ENCODE measurements at places on chromosomes 7 and 10.

DNA sequence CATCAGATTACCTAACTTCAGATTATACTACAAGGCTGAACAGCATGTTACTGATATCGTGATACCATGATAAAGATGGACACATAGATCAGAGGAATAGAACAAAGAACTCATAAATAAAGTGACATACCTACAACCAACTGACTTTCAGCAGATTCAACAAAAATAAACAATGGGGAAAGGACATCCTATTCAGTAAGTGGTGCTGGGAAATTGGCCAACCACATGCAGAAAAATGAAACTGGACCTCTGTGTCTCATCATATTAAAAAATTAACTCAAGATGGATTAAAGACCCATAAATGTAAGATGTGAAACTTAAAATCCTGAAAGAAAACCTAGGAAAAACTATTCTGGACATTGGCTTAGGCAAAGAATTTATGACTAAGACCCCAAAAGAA, 158.6 kb downstream of the ZEB1 start:
- no peak for DNase-seq

GRCh38 chr7:30920021-30920583, 8.4 kb downstream of the AQP1 start:
- no peak for DNase-seq

DNA sequence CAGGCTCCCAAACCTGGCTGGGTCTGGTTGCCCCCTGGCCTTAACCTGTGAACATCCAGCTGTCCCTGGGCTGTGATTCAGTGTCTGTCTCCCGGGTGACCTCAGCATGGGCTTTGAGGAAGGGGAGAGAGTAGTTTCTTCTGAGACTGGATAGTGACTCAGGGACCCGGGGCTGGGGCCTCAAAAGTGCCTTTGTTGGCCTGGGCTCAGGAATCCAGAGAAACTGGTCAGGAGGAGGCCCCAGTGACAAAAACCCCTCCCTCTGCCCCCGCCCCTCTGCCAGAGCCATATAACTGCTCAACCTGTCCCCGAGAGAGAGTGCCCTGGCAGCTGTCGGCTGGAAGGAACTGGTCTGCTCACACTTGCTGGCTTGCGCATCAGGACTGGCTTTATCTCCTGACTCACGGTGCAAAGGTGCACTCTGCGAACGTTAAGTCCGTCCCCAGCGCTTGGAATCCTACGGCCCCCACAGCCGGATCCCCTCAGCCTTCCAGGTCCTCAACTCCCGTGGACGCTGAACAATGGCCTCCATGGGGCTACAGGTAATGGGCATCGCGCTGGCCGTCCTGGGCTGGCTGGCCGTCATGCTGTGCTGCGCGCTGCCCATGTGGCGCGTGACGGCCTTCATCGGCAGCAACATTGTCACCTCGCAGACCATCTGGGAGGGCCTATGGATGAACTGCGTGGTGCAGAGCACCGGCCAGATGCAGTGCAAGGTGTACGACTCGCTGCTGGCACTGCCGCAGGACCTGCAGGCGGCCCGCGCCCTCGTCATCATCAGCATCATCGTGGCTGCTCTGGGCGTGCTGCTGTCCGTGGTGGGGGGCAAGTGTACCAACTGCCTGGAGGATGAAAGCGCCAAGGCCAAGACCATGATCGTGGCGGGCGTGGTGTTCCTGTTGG, at the start of gene CLDN4:
Gene CLDN4 (plus strand): TSS at position 316 of the 903 bp plus-strand sequence. CDS start 206 bp downstream, at position 522.
- no peak for DNase-seq

- DNase-seq, result no peak
Observed at GRCh38 chr7:98755138-98755898, 114.5 kb downstream of the TMEM130 start.

- no peak for DNase-seq
Observed at GRCh38 chr7:36129048-36129534, 24.0 kb upstream of the EEPD1 start.

DNA sequence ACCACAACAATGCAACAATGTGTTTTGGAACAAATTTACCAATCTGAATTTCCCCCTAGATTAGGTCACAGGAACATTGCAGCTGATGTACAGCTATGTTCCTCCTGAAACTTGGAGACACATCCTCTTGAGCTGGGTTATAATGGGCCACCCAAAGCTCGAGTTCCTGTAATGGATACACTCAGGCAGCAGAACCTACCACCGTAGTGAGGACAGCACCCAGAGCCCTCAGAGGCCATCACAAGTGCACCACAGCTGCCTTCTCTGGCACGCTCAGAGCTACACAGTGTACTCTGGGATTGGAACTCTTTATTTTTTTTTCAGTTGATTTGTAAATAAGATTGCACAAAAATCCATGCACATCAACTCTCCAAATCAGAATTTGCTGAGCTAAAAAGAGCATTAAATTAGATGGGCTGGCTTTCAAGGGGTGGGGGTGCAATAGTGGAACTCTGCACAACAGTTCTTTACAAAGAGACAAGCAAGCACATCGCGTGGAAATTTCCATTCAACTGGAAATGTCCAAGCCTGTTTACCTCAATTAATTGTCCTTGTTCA, 56.7 kb downstream of the EGFR start:
- DNase-seq, result no peak

- no peak for DNase-seq
Observed at GRCh38 chr7:106568680-106569499, 92.1 kb downstream of the CCDC71L start.

GRCh38 chr7:122919643-122920181, 33.5 kb upstream of the CADPS2 start:
- DNase-seq, result no peak

GRCh38 chr10:75959209-75959608, 527.8 kb downstream of the LRMDA start:
- DNase-seq, result no peak

DNA sequence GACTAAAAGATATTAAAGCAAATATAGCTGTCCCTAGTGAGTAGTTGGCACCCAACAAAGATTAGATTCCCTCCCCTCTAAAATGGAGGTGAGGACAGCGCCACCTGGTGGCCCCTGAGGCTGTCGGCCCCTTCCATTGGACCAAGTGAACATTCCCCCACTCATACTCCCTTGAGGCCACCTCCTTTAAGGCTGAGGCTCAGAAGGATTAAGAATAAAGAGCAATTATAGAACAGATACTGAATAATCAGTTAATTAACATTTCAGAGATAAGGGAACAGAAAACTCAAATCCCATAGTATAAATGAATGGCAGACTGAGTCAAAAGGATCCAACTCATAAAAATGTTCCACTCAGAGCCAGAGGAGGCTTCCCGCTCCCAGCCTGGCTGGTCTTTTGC, 130.4 kb upstream of the GHITM start:
- no peak for DNase-seq

DNA sequence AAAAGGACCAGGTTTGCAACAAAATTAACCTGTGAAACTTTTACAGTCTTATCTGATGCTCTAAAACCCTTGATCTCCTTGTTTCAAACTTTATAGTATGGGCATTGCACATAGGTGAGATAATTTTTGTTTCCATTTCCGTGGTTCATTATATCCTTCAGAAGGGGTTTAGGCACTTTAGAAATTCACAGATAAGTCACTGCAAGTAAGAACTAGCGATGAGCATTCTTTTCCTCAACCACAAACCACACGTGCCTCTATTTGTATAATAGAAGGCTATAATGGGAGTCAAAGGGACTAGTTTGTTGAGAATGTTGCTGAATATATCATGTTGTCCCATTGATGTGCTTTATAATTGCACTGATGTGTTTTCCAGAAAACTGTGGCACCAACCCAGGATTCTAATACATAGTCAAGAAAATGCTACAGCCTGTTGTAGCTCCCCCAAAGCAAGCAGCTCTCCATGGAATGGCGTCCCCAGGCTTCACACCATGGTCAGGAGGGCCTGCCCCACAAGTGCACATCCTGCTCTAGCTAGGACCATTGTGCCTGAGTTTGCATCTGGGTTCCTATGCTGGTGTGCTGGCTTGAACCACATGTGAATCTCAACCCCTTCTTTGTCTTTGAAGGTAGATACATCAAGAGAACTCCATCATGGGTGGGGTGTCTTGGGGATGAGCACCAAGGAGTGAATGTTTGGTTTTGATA, 14.0 kb upstream of the ATXN7L1 start:
- no peak for DNase-seq

GRCh38 chr7:81433206-81433605, 336.6 kb downstream of the HGF start:
- no peak for DNase-seq

DNA sequence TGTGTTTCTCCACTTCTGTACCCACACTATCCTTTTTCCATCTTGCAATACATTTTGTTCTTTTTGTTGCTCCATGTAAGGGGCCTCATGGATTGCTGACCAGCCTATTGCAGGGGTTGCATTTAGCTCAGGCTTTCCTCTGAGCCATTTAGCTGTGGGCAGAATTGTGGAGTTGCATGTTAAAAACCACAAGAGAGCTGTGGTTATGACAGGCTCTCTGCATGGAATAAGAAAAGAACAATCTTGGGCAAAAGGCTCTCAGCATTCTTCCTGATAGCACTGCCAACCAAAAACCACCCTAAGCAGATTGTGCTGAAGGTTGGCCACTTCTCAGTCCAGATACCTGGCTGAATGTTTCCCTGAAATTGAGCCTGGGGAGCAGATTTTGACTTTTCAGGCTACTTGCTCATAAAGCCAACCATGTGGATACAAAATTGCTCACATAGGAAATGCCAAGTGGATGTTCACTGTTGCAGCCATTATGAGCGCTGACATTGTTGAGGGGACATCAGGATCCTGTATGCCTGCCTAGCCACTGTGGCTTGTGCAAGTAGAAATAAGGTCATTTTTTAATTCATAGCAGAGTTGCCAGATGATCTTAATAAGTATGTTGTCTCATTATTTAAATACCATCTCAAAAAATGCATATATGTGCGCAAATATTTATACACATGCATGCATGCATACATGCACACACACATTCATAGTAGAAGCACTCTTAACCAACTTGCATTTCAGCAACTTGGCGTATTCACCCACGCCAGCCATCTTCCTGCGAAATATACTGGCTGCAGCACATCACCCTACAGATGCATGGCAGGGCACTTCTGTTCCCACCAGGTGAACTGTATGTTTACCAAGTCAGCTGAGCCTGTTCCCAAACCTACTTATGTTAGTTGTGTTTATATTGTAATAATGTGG, 695.4 kb downstream of the LRMDA start:
- DNase-seq, result no peak

DNA sequence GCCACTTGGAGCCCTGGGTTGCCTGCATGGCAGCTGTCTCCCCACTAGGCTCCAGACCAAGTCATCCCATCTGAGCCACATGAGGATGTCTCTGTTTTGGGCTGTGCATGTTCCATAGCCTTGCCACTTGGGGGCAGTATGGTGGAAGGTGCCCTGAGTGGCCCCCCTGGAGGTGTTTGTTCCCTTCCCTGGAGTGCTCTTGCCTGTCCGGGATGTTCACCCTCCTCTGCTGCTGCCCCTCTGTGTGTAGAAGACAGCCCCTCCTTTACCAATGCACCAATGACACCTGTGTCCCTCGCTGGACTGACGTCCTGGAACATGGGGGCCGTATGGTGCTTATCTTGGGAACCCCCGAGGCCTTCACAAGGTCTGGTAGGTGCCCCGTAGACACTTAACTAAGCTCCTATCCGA, 100.2 kb downstream of the ACTR3B start:
- DNase-seq, result no peak

- DNase-seq, result no peak
Observed at GRCh38 chr7:87369216-87369615, 23.8 kb downstream of the CROT start.

GRCh38 chr10:120475844-120476791, 19.1 kb downstream of the PLPP4 start:
- no peak for DNase-seq

DNA sequence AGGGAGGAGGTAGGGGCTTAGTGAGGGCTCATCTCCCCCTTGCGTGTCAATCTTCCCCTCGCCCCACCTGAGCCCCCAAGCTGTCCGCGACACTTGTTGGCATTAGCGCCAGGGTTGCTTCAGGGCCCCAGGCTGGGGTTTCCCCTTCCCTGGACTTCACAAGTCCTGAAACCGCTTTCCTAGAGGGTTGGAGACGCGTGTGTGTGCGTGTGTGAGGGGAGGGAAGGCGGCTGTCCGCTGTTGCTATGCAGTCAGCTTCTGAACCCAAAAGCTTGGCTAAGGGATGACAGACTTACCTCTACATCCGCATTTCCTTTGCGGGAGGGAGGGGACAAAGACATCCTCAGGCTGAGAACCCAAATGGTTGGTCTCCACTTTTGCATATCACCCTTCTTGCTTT, 803 bp downstream of the GOLGA7B start:
- no peak for DNase-seq

- DNase-seq, result no peak
Observed at GRCh38 chr7:157780721-157781120, 443.9 kb downstream of the DNAJB6 start.

DNA sequence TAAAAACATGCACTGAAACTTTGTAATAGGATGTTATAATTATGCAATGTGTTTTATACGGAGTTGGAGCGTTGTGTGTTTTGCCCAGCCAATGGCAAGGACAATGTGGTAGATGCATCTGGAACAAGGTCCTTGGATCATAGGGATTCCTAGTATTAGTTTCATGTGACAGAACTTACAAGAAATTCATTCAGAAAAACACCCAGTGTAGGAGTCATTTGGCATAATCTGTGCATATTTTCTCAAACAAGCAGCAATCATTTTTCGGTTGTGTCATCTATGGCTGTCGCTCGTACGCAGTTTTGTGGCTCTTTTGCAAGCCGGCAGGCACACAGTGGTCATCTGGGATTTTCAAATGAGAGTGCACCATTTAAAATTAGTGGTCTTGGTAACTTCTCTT, 19.8 kb downstream of the CREB5 start:
- no peak for DNase-seq

GRCh38 chr10:124065382-124066125, 27.8 kb downstream of the CHST15 start:
- DNase-seq, result no peak

DNA sequence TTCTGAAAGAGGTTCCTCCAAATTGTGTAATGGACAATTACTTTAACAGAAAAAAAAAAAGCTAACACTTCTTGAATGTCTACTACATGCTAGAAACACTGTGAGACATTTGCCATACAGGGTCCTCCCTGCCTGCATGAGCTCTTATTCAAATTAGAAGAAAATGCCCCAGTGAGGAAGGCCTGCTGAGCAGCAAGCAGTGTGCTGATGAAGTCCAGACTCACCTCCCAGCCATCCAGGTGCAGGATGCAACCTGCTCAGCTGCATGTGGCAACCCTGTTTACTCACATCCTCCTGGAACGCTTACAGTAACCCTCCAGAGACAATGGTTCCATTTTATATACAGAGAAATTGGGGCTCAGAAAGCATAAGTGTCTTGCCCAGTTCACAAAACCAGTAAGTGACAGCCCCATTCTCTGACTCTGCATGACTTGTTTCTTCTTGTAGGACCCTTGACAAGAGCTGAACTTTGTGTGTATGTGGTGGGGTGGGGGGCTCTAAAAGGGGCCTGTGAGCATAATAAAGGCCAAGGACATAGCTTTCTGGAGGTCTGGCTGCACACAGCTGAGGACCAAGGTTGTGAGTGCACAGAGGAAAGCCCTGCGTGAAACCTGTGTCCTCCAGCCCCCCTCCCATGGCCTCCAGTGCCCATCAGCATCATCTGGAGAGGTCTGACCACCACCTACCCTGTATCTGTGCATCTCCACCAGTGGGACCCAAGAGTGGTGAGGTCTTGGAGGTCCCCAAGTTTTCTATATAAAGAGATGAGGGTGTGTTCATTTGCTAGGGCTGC, 387.8 kb downstream of the GRID1 start:
- no peak for DNase-seq
